ENCODE measurements at places on chromosomes 7 and 10.
A peak's percentile ranks its signal among the peaks of the same experiment; 100 is the strongest.

DNA sequence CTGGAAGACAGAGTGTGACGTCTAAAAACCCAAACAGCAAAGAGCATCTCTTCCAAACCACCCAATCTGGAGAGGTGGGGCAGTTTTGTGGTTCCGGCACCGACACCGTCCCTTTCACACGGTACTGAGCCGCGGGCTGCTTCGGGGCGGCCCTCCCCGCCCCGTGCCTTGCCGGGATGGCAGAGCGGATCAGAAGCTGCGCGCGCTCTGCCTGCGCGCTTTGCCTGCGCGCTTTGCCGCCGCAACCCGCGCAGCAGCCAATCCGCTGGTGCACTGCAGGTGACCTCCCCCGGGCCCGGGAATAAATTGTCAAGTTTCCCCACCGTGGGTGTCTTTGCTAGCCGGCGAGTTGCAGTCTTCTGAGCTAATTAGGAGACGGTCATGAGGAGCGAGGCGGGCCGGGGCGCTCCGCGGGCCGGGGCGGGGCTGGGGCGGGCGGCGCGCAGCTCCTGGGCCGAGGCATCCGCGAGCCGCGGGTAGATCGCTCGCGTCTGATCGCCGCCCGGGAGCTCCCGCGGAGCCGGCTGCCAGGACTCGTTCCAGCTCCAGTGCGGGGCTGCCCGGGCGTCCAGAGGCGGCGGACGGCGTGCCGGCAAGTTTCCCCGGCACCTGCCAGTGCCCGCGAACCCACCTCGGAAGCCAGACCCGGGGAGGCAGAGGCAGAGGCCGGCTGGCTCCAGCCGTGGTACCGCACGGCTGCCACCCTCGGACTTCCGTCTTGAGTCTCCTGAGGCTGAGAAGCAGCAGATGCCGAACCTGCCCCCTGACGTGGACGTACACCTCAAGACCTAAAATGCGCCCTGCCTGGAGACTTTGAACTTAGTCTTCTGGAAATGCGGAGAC lies 536.0 kb upstream of the GALNT17 start:
- no peak overlapping the region for H3K27ac ChIP-seq
- H3K36me3 ChIP-seq = no peaks in the 10 kb centered on the region
- no peak for DNase-seq
- H3K27me3 ChIP-seq = peaks cover 28% of the 10 kb centered on the region
- peaks cover 8% of the 10 kb centered on the region for H3K4me1 ChIP-seq
- peak overlapping the region; percentile 22 for H3K4me3 ChIP-seq

- no peak overlapping the region for H3K27ac ChIP-seq
- H3K4me1 ChIP-seq = peaks cover 4% of the 10 kb centered on the region
- H3K4me3 ChIP-seq = no peak overlapping the region
These were observed 185.6 kb downstream of the LRRC4 start for GRCh38 chr7:127845522-127846214.

DNA sequence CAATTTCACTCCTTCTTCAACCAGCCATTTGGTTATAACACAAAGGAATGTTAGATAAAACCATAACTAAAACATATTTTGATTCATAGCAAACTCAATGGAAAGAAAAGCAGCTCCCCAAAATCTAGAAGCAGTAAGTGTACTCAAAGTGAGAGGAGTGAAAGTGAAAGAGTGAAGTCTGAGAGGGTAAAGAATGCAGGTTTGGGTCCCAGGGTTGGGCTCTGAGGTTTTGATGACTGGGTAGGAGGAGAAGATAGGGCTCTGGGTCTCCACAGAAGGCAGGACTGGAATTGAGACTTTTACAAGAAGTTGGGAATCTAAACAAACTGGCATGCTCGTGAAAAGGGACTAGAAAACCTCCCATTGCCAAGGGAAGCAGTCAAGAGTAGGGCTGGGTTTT lies 85.4 kb upstream of the RSU1 start:
- H3K4me1 ChIP-seq = peaks cover 4% of the 10 kb centered on the region
- H3K4me3 ChIP-seq = no peak overlapping the region
- H3K27me3 ChIP-seq = no peaks in the 10 kb centered on the region
- no peak overlapping the region for H3K27ac ChIP-seq

DNA sequence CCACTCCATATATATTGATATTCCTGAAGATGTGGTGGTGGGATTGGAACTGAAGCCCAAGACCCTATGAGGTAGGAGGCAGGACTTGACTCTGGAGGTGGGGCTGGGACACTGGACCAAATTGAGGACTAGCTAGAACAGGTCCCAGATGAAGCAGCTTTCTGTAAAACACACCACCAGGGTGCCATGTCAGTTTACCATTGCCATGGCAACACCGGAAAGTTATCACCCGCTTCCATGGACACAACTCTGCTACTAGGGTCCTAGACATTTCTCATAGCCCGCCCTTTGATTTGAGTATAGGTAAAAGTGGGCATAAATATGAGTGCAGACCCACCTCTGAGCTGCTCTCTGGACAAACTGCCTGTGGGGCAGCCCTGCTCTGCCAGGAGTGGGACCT lies 490.5 kb upstream of the PFKP start:
- no peak overlapping the region for H3K27ac ChIP-seq
- no peaks in the 10 kb centered on the region for H3K4me1 ChIP-seq
- H3K27me3 ChIP-seq = no peaks in the 10 kb centered on the region
- H3K36me3 ChIP-seq = no peaks in the 10 kb centered on the region

GRCh38 chr7:143979998-143980397 lies 20.1 kb upstream of the OR6B1 start:
- H3K4me3 ChIP-seq = no peak overlapping the region
- no peaks in the 10 kb centered on the region for H3K27me3 ChIP-seq
- H3K27ac ChIP-seq = no peak overlapping the region

- H3K4me1 ChIP-seq = peaks cover 36% of the 10 kb centered on the region
- H3K27me3 ChIP-seq = no peaks in the 10 kb centered on the region
- DNase-seq = no peak
- H3K4me3 ChIP-seq = no peak overlapping the region
- H3K27ac ChIP-seq = no peak overlapping the region
These were observed 180.3 kb downstream of the ELFN1 start for GRCh38 chr7:1850111-1850975.

DNA sequence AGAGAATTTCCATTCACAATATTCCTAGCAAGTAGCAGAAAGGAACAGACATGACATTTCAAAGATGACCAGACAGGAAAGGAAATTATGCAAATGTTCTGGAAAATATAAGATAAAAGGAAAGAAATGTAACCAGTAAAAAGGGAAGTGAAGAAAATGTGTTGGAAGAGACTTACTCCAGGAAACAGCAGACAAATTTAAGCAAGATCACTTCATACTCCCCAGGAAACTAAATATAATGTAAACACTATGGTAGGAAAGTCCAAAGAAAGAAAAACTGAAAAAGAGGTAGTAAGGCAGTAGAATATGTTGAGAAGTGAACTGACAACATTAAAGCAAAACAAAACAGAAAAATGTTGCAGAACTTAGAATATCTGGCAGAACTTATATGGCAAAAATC lies 6.4 kb upstream of the ST8SIA6 start:
- H3K4me3 ChIP-seq = no peak overlapping the region
- no peaks in the 10 kb centered on the region for H3K36me3 ChIP-seq
- no peak overlapping the region for H3K27ac ChIP-seq
- no peaks in the 10 kb centered on the region for H3K4me1 ChIP-seq
- DNase-seq = no peak

- no peaks in the 10 kb centered on the region for H3K27me3 ChIP-seq
- H3K4me3 ChIP-seq = no peak overlapping the region
- H3K27ac ChIP-seq = no peak overlapping the region
- no peaks in the 10 kb centered on the region for H3K36me3 ChIP-seq
These were observed 211.6 kb upstream of the SP8 start for GRCh38 chr7:20998309-20998708.

- H3K36me3 ChIP-seq = no peaks in the 10 kb centered on the region
- DNase-seq = peak; percentile 51
- H3K4me3 ChIP-seq = no peak overlapping the region
- H3K4me1 ChIP-seq = no peaks in the 10 kb centered on the region
These were observed 15.2 kb upstream of the PPP2R2D start for GRCh38 chr10:131885391-131886165.

- peaks cover 8% of the 10 kb centered on the region for H3K36me3 ChIP-seq
- H3K4me3 ChIP-seq = no peak overlapping the region
- DNase-seq = peak; percentile 57
- H3K27me3 ChIP-seq = no peaks in the 10 kb centered on the region
- peaks cover 20% of the 10 kb centered on the region for H3K4me1 ChIP-seq
These were observed 19.5 kb downstream of the NRP1 start for GRCh38 chr10:33314811-33315561.

GRCh38 chr7:92790992-92791391 lies 45.4 kb downstream of the CDK6 start:
- no peaks in the 10 kb centered on the region for H3K27me3 ChIP-seq
- H3K36me3 ChIP-seq = no peaks in the 10 kb centered on the region
- no peak for DNase-seq
- peaks cover 4% of the 10 kb centered on the region for H3K4me1 ChIP-seq
- H3K4me3 ChIP-seq = no peak overlapping the region
- no peak overlapping the region for H3K27ac ChIP-seq

- peak; percentile 46 for DNase-seq
- H3K27me3 ChIP-seq = no peaks in the 10 kb centered on the region
- H3K27ac ChIP-seq = peak overlapping the region; percentile 29
- peaks cover 41% of the 10 kb centered on the region for H3K4me1 ChIP-seq
These were observed 68.0 kb upstream of the FAM20C start for GRCh38 chr7:124130-124949.

- peak; percentile 62 for DNase-seq
- H3K4me1 ChIP-seq = peaks cover 34% of the 10 kb centered on the region
- H3K4me3 ChIP-seq = no peak overlapping the region
These were observed 18.4 kb upstream of the PDGFA start for GRCh38 chr7:537911-538634.

All from muscle of leg (tissue), 16 donors.